ENCODE measurements at places on chromosomes 13 and 19.

- DNase-seq, result no peak
These were observed 10.1 kb downstream of the URI1 start for GRCh38 chr19:29952177-29952576.

DNA sequence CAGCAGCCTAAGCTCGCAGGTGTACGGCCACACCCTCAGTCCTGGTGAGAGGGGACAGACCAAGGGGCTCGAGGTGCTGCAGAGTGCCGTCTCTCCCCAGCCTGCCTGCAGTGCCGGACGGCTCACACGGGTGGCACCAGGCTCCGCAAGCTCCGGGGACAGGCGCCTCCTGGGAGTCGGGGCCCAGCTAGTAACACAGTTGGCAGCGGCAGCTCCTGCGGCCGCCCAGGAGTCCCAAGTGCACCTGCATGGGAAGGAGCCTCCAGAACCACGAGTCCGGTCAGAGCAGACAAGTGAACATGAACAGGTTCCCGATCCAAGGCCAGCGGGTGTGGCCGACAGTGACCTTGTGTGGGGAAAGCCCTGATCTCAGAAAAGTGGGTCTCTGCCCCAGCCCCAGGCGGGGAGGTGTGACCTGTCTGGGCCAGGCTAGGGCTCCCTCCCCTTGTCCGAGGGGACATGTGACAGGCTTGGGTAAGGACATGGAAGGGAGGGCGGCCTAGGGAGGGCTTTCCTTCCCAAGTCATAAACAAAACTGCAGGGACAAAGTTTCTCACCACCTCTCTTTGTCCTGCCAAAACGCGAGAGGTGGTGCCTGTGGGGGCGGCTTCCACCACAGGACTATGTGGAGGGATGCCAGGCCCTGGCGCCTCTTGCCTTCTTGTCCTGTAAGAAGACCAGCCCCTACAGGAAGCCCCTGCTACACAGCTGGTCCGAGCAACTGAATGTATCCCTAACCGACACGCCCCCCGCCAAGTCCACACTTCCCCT is 46.5 kb downstream of the MLLT1 start:
- no peak for DNase-seq

- DNase-seq, result no peak
These were observed 1.5 kb upstream of the C5AR2 start for GRCh38 chr19:47330466-47330869.

- no peak for DNase-seq
These were observed 75.9 kb downstream of the FRY start for GRCh38 chr13:32107474-32107873.

GRCh38 chr13:28423010-28423409 is 71.9 kb downstream of the FLT1 start:
- DNase-seq, result no peak

- peak; percentile 100 for DNase-seq
These were observed 8.1 kb upstream of the ANGPTL4 start for GRCh38 chr19:8355631-8356402.

- no peak for DNase-seq
These were observed 178.2 kb downstream of the KLF12 start for GRCh38 chr13:73955977-73956500.

- DNase-seq, result no peak
These were observed 1.3 kb upstream of the LENG1 start for GRCh38 chr19:54160854-54161253.

DNA sequence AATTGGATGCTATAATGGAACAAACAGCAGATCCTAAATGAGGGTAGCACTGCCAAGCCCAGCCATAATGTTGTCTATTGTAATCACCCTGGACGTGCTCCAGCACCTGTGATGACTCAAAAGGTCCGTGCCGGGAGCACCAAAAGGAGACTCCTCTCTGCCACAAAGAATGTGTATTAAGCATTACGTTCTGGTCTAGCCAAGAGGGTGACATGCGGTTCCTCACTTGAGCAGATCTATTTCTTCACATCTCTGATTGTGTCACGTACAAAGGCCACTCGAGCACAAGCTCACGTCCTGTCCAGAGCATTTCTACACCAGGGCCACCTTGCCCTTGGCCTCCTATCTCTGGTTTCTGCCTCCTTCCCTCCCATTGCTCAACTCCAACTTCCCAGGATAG is 219.9 kb upstream of the IRS2 start:
- DNase-seq, result peak; percentile 99

- no peak for DNase-seq
These were observed 706 bp downstream of the SERP2 start for GRCh38 chr13:44374348-44374712.

GRCh38 chr19:5680084-5680436 is 256 bp downstream of the MICOS13 start:
- no peak for DNase-seq

DNA sequence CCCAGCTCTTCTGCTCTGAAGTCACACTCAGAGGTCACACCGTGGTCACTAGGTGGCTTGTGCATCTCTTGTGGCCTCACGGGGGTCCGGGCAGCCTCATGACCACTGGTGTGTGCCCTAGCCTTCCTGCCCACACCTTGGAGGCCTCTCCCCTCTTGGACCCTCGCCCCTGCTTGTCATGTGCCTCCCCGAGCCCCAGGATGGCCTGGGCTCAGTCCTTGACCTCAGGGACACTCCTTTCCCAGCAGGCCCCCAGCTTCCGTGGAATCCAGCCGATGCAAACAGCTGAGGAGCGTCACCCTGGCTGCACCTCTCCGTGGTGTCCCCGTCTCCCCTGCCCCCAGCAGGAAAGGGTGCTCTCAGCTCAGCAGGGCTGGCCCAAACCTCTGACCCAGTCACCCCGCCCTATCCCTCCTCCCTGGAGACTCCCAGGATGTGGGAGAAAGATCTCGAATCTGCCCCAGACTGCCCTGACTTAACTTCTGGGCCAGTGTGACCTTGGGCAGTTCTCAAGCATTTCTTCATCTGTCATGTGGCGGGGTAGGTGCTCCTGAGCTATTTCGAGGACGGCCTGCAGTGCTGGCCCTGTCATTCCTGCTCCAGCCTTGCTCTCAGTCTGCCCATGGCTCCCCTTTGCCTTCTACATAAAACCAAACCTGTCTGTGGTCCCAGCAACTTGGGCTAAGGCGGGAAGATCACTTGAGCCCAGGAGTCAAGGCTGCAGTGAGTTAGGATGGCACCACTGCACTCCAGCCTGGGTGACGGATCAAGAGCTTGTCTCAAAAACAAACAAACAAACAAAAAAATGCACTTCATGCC is 4.6 kb upstream of the SLC25A42 start:
- DNase-seq, result no peak

DNA sequence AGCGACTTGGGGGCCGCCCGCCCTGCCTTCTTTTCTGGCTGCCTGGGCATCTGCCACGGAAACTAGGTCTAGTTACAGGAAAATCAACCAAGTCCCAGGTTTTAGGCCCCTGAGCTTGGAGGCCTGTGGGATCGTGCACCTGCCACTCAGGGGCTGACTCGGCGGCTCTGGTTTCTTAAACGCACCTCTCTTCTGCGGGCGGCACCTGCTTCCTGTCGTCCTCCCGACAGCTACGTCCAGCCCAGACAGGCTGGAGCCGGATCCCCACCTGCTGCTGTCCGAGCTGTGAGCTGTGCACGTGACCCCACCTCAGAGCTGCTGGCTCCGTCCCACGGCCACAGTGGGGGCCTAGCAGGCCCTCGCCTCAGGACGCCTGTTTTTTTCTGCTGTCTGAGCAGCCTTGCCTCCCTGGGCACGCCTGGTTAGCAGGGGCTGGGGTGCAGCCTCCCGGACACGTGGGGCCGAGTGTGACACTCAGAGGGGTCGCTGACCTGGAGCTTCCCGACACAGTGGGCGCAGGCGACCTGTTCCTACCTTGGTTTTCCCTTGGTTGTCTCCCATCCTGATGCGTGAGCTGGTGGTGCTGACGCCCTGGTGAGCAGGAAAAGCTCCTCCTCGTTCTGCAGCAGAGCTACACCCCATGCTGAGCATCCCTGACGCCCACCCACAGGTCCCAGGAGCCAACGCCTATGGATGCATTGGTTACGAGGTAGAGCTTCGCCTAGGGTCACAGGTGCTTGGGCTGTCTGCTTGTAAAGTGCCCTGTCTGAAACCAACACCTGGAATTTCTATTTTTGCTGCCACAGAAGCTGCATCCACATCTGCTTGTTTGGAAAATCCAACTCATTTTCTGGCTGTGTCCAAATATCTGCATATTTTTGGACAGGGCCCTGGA is 17.5 kb downstream of the TMEM255B start:
- DNase-seq, result no peak

DNA sequence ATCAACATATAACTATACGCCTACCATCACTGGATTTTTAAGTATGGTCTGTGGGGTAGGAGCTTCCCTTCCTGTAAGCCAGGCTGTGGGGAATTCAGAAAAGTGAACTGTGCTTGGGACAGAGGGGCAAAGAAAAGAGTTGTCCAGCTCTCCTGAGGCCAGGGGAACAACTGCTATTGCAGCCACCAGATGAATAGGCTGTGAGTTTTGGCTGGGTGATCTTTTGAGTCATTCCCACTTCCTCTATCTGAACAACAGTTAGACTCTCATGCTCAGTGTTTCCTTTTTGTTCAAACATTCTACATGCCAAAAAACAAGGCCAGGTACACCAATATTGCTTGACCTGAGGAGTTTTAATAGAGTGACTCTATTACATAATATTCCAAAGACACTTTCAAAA is 426.2 kb upstream of the DACH1 start:
- DNase-seq, result peak; percentile 34

- no peak for DNase-seq
These were observed 6.2 kb downstream of the FUT5 start for GRCh38 chr19:5864013-5864720.

DNA sequence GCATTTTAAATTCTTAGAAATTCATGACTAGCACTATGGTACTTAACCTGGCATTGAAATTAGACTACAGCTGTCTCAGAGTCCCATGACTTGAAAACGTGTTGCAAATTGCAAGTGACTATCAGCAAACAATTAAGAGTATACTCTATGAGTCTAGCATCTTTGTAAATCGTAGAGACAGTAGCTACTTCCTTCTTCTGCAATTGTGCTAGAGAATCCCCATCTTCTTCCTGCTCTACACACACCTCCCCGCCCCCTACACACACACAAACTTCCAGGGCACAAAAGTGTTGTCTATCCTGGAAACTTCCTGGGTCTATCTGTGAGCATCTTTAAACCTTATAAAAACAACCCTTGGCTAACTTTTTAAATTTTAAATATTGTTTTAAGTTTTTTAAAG is 35.2 kb upstream of the MIR17HG start:
- no peak for DNase-seq

- DNase-seq, result no peak
These were observed 149.6 kb downstream of the MIPEP start for GRCh38 chr13:23739596-23739995.

- no peak for DNase-seq
These were observed 16.7 kb downstream of the TSKS start for GRCh38 chr19:49746206-49746958.

GRCh38 chr19:42281827-42282762 is 13.0 kb downstream of the CIC start:
- DNase-seq, result peak; percentile 30

DNA sequence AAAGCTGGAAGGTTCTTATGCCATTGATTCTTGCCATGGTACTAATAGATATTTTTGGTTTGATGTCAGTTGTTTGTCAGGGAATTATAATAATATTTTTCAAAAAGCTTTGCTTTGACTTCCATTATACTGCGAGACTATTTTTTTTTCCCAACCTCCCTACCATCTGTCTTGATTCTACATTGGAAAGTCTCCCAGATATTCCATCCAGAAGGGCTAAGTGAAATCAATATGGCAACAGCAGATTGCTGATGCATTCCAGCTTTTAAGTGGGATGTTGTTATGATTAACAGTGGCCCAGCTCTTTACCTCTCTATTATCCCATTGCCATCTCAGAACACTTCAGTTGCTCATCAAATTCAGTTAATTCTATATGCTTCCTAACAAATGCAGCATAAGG is 247.4 kb downstream of the OXGR1 start:
- DNase-seq, result no peak

- no peak for DNase-seq
These were observed 209.5 kb upstream of the IPO5 start for GRCh38 chr13:97743938-97744337.

DNA sequence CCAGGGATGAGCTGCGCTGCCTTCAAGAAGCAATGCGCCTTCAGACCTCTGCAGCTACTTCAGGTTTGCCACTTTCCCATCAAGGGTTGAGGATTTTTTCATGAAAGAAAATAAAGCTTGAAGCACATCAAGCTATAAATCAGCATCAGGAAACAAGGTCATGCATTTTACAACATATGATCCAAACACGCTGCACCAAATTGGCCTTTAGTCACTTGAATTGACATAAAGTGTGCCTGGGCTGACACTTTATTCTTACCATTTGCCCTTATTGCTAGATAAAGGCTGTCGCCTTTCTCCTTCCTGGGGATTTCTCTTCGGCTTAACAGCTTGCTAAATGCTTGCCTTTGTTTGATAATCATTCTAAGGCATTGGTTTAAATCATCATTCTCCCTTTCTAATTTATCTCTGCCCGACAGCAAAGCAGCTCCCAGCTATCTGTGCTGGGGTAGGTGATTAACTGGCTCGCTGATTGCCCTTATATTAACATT is 87.7 kb downstream of the LHFPL6 start:
- no peak for DNase-seq

DNA sequence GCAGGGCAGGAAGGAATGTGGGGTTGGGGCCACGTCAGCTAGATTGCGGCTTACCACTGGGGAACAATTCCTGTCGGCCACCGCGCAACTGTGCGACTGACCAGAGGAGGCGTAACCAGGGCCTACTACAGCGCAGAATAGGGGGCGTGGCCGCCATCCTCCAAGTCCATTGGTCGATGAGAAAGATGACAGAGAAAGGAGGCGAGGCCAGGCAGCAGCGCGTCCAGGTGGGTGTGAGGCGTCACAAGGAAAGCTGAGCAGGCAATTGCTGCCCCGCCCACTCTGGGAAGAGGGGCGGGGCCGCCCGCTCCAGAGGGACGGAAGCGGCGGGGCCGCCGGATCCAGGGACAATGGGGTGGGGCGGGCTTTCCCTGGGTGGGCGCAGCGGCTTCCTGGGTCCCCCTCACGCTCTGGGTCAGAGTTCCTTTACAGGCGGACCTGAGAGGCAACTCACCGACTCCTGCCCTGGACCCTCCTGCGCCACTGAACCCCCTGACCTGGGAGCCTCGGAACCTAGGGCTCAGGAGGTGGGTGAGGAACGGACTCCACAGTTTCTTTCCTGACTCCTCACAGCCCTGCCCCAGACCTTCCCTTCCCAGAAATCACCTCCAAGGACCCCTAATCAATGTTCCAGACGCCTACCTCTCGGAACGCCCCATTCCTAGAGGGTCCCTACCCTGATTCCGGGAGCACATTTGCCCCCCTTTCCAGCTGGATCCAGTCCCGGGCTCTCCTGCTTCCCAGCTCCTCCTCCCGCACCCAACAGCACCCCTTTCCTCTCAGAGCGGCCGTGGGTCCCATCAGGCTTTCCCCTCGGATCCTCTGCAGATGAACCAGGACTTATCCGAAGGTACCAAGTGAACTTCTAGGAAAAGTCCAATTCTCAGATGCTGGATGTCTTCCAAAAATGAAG is 101.5 kb upstream of the ZNF492 start:
- no peak for DNase-seq

DNA sequence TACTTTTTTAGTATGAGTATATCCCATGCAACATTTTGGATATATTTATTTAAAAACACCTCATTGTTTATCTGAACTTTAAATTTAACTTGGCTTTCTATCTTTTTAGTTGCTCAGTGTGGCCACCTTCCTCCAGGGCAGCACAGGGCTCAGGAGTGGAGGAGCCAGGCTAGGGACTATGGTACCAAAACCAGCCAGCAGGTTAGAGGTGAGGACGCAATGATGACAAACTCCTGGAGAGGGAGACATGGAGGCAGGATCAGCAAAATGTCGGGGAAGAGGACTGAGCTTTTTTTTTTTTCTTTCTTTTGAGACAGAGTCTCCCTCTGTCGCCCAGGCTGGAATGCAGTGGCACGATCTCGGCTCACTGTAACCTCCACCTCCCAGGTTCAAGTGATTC is 29.6 kb upstream of the CALM3 start:
- DNase-seq, result no peak

Measured in RCC 7860 (cell line).